ENCODE measurements at places on chromosomes 2 and 18.

- H3K4me3 ChIP-seq, result no peak overlapping the region
- H3K27ac ChIP-seq, result no peak overlapping the region
- H3K27me3 ChIP-seq, result no peaks in the 10 kb centered on the region
- H3K4me1 ChIP-seq, result no peaks in the 10 kb centered on the region
- H3K36me3 ChIP-seq, result no peaks in the 10 kb centered on the region
- no peak for DNase-seq
These were observed 135.2 kb upstream of the SETBP1 start for GRCh38 chr18:44545359-44545985.

DNA sequence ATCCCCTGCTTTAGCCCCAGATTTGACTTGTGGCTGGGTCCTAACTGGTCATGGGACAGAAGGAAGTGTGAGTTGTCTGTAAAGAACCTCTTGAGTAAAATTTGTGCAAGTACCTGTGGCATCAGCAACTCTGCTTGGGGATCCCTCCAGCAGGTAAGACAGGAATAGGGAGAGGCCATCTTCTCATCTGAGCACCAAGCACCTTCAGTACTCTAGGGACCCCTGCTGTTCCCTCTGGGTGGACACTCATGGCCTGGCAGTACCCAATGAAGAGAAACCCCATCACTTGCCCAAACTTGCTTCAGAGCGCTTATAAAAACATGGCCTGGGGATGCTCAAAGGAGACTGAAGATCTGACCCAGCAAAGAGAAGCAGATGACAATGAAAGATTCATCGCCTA lies 297.8 kb downstream of the SP3 start:
- no peak overlapping the region for H3K27ac ChIP-seq
- no peaks in the 10 kb centered on the region for H3K4me1 ChIP-seq
- H3K27me3 ChIP-seq, result peaks cover 19% of the 10 kb centered on the region
- DNase-seq, result no peak
- H3K36me3 ChIP-seq, result no peaks in the 10 kb centered on the region
- no peak overlapping the region for H3K4me3 ChIP-seq

GRCh38 chr18:11310476-11311086 lies 161.2 kb upstream of the PIEZO2 start:
- H3K4me1 ChIP-seq, result peaks cover 5% of the 10 kb centered on the region
- no peak overlapping the region for H3K27ac ChIP-seq
- H3K4me3 ChIP-seq, result no peak overlapping the region
- H3K36me3 ChIP-seq, result no peaks in the 10 kb centered on the region

DNA sequence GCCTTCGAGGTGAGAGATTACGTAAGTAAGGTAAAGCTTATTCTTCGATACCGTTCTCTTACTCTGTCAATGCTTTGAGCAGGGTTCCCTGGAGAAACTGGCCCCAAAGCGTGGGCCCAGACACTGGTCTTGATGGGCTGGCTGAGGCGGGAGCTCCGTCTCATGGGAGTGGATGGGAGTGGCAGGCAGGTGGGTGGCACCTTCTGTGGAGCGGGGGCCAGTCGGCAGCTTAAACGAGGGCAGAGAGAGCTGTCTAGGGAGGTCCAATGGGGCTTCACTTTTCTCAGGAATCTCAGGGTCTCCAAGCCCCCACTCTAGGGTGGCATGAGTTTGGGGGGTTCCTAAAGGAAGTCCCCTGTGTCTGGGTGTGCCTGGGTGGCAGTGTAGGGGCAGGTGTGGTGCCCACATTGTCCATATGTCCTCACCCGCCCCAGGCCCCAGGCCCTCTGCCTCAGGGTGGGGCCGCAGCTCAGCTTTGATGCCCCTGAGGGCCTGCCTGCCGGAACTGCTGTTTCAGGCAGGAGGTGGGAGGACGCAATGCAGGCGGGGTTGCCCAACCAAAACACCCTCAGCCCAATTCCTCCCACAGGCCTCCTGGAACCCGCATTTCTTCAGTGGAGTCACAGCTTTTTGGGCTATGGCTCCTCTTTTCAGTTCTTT lies 32.5 kb upstream of the FOSL2 start:
- peak overlapping the region; percentile 9 for H3K4me3 ChIP-seq
- H3K27ac ChIP-seq, result peak overlapping the region; percentile 66
- no peak for DNase-seq

DNA sequence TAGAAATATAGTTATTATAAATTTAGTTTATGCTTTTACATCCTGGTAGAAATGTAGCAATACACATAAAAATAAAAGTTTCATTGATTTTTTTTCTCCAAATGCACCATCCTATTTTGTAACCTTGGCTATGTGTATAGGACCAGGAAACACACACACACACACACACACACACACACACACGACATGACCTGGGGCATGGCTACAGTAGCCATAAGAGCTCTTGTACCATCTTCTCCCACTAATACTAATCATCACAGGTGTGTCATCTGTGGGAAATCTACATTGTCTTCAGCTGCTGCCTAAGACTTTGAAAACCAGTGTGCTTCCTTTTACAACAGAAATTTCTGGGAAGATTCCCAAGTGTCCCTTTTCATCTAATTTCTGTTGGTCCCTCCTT lies 144.3 kb downstream of the MCFD2 start:
- H3K27me3 ChIP-seq, result peaks cover 16% of the 10 kb centered on the region
- no peak for DNase-seq
- no peak overlapping the region for H3K4me3 ChIP-seq
- no peaks in the 10 kb centered on the region for H3K36me3 ChIP-seq

DNA sequence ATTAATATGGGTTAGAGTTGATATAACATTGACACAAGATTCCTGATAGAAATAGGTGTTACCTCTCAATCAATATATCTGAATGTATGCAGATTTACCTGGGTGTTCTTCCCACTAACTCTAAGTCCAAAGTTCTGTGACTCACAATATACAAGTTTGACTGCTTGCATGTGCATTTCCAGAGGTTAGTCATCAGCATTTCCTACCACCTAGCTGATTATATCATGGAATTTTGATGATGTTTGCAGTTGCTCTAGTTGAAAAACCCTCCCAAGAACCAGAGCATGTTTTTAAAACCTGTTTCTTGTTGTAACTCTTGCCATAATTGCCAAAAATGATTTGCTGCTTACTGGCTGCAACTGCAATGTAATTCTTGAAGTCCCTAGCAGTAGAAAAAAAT lies 15.0 kb upstream of the DSG1 start:
- H3K27me3 ChIP-seq, result no peaks in the 10 kb centered on the region
- H3K36me3 ChIP-seq, result no peaks in the 10 kb centered on the region
- no peak for DNase-seq
- H3K4me1 ChIP-seq, result no peaks in the 10 kb centered on the region

All from activated T-helper 2 cell treated with anti-CD3 and anti-CD28 coated beads, Interferon-gamma antibody, Interleukin-2, Interleukin-4, amounts not matched to agents 10 μg/mL and 5 μg/mL and 100 μg/mL, durations not matched to agents 14 hours and 24 hours and 36 hours (primary cell).